Psoas muscle (tissue), 8 donors: ENCODE measurements at places on chromosomes 3 and 15.

DNA sequence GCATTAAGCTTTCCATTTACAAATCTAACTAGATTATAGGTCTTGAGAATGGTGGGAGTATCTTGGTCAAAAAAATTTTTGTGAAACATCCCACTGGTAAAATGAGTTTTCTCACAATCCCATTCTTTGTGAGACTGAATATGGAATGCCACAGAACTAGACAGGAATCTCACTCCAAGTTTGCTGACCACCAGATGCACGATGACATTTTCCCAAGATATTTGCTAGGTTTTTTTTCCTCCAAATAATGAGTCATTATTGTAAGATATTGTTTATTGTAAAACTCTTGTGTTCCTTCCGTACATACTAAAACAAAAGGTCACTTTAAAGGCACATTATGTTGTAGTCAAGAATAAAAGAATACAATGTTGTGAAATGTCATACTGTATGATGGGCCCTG is 53.9 kb downstream of the COPS2 start:
- DNase-seq = no peak

DNA sequence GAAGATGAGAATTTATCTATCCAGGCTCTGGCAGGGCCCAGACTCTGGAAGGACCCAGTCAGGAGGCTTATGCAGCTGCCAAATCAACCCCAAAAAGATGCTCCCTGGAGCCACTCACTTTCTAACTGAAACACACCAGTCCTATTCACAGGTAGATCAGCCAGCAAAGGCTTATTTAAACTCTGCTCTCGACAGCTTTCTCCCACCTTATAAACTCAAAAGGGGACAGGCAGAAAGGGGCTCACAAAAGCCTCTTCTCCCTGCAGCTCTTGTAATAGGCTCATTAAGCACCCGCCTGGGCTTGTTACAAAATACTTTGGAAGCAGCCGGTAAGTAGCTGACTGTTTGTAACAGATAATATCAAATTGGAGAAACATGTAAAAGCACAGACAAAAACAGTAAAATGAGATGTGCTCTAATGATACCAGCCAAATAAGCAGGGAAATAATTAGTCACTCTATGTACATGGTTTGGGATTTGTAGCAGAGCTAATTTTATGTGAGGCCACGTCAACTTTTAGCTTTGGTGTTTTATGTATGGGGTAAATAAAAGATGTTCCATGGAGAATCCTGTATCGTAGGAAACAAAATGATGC is 213.8 kb downstream of the NR2F2 start:
- DNase-seq = no peak

- no peak for DNase-seq
Measured at GRCh38 chr3:24802614-24803013, 308.0 kb upstream of the THRB start.

DNA sequence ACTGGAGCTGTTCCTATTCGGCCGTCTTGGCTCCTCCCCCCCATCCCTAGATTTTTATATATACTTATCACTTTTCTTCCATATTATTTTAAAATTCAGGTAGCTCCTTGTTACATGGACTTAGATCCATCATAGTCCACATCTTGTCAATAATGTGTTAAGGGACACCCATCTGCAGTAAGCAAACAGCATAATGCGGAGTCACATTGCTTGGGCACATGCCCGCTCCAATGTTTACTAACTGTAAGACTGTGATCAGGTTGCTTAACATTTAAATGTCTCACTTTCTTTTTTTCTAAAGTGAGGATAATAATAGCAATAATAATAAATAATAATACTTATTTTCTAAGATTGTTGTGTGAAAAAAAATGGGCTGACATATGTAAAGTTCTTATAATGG is 303.2 kb upstream of the SOX14 start:
- no peak for DNase-seq

DNA sequence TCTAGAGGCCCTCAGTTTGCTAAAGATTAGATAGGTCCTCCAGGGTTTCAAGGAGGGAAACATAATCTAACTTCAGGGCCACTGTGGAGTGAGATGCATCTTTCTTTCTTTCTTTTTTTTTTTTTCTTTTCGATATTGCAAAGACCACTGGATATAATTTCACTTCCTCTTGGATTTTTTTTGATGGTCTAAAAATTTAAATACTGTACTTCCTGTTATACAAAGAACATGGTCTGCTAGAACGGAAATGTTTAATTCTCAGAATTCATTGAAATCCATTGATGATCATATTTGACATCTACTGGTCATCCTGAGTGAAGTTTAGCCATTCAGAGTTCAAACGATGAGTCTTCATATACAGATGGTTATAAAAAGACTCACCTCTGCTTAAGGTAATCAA is 808.8 kb upstream of the LMCD1 start:
- no peak for DNase-seq

DNA sequence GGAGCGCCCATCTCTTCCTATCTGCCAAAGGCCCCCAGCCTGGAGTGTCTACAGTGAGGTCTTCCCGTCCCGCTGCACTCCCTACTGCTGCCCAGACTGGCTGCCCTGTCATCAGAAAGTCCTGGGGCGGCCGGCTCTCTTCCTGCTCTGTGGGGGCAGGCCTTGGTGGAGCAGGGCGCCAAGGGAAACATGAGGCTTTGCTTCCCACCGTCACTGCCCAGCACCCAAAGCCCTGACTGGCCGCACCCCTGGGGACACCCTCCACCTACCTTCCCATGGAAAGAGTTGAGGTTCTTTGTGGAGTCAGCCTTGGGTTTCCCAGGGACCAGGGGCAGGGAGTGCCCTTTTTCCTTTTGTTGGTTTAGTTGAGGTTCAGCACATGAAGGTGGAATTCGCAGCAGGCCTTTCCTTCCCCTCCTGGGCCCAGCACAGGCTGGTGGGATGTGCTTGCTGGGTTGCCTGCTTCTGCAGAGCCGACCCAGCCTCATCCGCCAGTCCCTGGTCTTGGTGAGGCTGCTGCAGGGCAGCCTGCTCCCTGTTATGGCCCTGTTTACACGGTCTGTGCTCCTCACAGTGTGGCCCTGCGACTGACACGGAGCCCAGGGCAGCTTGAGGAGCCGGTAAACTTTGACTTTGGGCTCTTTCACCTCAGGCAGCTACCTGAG is 51.8 kb upstream of the PLXNA1 start:
- DNase-seq = no peak

DNA sequence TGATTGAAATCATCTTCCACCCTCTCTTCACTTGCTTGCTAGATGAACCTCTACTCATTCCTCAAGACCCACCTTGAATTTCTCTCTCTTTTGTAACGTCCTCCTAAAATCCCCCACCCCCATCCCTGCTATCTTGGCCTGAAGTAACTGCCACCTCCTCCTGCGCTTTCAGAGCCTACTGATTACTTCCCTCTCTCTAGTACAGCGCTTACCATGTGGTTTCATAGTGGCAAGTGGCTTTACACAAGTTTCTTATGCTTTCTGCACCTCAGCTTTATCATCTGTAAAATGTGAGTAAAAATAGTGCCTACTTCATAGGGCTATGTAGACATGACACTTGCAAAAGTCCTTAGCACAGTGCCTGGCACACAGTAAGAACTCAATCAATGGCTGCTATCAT is 28.7 kb upstream of the DAZL start:
- DNase-seq = no peak

DNA sequence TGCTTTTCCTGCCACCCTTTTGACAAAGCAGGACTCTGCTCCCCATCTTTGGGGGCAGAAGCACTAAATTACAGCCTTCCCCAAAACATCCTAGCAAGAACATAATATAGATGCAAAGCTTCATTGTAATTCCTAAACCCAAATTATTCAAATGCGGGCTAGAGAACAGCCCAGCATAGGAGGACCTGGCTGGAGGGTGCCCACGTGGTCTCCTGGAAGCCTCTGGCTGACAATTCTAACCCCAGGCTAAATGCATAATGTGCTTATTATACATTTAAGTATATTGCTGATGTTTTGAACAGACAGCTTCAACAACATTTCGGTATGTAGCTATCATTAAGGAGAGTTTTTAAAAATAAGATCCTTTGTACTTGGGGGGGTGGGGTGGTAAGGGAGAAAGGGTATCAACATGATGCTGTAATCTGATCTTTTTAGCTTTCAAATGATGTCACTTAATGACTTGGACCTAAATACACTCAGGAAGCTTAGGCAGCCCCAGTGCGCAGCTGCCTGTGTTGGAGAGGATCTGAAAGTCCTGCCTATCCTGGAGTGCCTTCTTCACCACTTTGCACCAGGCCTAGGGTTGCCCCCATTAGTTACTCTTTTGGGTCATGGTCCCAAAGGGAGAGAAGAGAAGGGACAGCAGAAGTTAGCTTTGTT is 57.2 kb upstream of the USP3 start:
- DNase-seq = no peak
